ENCODE measurements at places on chromosomes 11 and 22.

GRCh38 chr11:46942172-46942571 lies 5.6 kb downstream of the CSTPP1 start:
- DNase-seq, result no peak

- no peak for DNase-seq
These were observed 59.3 kb downstream of the BDNF start for GRCh38 chr11:27640954-27641353.

DNA sequence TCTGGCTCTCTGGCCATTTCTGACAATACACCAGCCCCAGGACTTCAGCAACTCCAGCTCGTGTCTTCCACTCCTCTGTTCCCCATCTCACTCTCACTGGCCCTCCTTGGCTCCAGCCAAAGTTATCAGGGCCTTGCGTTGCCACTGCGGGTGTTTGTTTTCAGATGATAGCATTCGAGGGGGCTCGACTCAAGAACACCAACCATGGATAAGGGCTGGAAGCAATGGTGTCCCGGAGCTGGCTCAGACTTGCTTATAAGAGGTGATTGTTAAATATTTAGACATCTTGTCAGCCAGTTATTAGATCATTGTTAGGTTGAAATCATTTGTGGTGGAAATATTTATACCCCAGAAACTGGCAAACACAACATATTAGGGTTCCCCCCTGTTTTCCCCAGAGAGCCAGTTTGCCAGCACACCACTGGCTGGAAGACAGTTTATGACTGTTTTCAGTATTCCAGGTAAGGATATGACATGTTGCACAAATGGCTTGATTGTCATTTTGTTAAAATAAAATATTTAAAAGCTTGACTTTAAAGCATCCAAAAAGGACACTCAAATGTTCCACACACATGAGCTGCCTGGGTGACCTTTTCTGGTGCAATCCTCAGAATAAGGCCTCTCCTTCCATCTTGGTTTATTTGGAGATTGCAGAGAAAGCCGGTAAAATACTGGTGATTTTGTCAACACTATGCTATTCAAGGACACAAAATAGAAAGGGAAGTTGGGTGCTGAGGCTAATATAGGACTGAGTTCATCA lies 98.3 kb downstream of the FBXO7 start:
- no peak for DNase-seq

GRCh38 chr22:29313126-29313575 lies 2.3 kb downstream of the RASL10A start:
- DNase-seq, result peak; percentile 31

GRCh38 chr11:125950696-125951651 lies 5.1 kb downstream of the VSIG10L2 start:
- DNase-seq, result peak; percentile 31

GRCh38 chr11:134742956-134743819 lies 331.1 kb upstream of the B3GAT1 start:
- no peak for DNase-seq

DNA sequence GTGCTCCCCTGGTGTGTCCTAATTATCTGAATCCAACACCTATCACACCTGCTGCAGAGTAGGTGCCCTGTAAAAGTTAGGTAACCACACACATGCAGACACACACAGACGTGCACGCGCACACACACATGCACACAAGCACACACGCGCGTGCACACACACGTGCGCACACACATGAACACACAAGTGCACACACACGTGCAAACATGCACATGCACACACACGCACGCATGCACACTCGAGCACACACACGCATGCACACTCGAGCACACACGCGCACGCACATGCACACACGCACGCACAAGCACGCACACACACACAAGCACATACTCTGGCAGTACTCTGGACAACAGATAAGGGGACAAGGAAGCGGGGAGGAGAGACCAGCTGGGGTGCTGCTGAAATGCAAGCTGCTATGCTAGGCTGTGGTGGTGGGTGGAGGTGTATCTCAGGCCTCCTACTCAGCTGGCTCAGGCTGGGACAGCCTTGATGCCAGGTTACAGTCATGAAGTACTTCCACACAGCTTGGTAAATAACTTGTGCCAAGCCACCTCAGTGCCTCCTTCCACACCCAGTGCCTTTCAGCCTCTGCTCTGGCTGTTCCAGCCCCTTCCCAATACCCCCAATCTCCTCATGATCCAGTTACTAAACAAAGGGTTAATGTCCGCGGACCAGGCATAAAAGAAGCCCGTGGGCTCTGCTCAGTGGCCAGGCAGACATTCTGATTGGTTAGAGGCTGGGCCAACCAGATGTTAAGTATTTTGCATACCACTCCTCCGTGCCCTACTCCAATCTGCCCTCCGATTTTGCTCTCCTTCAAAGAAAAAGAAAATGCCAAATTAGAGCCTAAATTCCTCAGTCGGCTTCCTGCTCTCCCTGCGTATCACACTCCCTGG lies 374.1 kb downstream of the TENM4 start:
- no peak for DNase-seq

DNA sequence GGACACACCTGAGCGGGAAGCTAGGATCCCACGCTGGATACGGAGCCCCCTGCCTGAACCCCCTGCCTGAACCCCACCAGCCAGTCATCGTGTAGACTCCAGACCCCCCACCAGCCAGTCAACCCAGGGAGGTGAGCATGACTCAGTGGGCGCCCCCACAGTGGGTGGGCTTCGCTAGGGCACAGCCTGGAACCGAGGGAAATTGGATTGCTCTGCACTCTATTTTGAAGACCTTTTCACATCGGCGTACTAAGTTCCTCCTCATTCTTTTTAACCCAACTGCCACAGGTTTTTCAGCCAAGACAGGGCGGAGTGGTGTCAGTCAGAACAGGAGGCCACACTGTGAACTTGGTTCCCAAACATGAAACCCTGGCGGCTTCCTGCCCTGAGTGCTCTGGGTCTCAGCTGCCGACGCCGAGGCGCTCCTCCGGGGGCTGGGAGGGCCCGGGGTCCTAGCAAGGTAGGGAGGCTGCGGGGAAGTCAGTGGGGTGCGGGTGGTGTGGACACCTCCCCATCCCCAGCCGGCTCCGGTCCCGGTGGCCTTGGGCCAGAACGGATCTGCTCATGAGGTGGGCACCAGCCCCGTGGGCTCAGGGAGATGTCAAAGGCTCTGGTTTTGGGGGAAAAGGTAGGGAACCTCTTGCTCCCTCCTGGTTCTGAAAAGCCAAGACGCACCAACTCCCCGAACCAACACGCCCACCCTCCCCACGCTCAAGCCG lies 57.0 kb downstream of the BRD1 start:
- no peak for DNase-seq

DNA sequence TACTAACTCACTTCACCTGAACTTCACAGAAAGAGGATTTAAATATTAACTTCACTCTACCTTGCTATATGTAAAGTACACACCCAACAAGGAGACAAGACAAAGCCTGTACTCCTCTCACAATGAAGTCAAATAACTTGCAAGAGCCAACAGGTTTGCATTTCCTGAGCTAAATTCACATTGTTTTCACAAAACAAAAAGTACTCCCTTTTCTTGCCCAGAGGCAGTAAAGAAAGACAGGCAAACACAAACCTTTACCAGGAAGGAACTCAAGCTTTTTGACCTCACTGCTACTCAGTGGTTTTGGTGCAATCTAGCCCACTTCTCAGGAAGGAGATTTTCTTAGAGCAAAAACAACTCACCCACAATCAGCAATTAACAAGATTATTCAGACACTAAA lies 15.7 kb downstream of the USP28 start:
- no peak for DNase-seq

- no peak for DNase-seq
These were observed 110.5 kb upstream of the NARS2 start for GRCh38 chr11:78685156-78685555.

GRCh38 chr11:82867495-82868082 lies 32.6 kb downstream of the PRCP start:
- peak; percentile 58 for DNase-seq

- no peak for DNase-seq
These were observed 115.8 kb downstream of the MAML2 start for GRCh38 chr11:96227244-96227643.

DNA sequence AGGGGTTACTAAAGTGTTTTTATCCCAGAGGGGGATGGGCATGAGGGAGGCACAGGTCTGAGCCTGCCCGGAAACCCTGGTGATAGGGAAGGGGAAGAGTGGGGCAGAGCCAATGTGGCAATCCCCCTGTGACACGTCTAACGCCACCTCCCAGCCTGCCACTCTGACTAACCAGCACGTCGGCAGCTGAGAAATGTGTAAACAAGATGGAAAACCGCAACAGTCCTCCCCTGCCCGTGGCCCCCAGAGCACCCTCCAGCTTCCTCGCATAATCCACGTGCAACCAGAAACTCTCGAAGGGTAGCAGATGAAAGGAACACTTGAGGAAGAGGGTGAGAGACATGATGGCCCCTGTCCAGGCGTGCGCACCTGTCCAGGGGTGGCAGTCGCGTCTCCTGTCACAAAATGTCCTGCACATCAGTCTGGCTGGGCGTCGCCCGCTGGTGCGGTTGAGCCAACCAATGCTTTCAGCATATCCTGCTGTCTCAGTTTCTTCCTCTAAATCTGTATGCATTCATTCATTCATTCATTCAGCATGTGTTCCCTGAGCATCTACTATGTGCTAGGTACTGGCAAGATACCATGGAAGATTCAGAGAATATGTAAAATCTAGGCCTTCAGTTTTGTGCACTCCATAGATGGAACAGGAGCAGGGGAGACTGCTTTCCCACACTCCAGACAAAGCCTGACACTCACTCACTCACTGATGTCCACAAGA lies 4.5 kb downstream of the TMPRSS4 start:
- no peak for DNase-seq

- DNase-seq, result peak; percentile 58
These were observed 952 bp downstream of the YAP1 start for GRCh38 chr11:102111011-102111786.
